ENCODE measurements at places on chromosomes 4 and X. TPM values are rescaled to one million over a fixed set of nuclear protein-coding genes. Genes with fewer than 3 reads are reported as not detected.

KIF4A gene
- 5.6 TPM for total RNA-seq

BEX5 gene
- not detected for total RNA-seq

NOX1 gene
- total RNA-seq = not detected

DRP2 gene
- 0.22 TPM for total RNA-seq

- no peak for DNase-seq
Measured at GRCh38 chr4:34000356-34000755, 2244.0 kb downstream of the ARAP2 start.

MFSD8 gene
- 21.8 TPM for total RNA-seq

NUDT11 gene
- 12.4 TPM for total RNA-seq

- peak; percentile 2 for DNase-seq
Measured at GRCh38 chrX:115940888-115941332, 229.6 kb upstream of the AGTR2 start.

DNA sequence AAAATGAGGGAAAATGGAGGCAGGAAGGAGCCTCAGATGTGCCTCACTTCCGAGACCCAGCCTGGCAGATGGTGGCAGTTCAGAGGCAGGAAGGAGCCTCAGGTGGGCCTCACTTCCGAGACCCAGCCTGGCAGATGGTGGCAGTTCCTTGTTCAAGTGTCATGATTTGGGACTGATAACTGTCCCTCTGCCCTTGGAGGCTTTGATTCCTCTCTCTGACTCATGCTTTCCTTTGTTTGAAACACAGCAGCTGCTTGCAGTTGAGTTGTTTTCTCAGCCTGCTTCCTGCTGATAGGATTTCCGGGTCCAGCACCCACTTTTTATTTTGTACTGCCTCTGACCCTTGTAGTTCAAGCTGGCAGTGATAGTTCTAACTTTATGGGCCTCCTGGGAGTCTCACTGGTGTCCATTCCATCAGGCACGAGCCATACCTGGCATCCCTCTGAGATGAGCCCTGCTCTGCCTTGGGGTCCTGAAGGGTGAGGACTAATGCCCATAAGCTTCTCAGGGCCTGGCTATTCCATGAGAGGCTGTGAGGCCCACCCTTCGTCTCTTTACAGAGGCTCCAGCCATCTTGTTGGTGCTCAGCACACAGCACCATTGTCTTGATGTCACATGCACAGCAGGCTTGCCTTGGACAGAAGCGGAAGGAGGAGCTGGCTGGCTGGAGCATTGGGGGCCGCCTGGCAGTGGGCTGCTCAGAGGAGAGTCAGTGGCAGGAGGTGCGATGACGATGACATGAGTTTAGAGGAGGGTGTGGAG lies 13.0 kb downstream of the RGS12 start:
- peak; percentile 77 for DNase-seq

DNA sequence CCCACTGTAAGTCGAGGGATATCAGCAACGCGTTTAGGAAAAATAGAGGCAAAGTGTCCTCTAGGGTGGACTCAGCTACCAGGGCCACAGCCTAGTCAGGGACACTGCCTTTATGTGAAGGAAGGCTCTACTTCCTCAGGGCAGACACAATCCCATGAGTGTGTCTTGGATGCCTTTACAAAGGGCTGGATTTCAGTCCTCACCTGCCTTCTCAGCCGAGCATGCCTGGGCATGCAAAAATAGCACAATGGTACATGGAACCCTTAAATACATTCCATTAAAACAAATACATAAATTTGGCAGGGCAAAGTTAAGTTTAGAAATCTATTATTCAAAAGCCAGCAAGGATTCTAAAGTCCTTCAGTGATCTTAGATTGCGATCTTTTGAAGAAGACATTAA lies 51.1 kb downstream of the DMD start:
- DNase-seq = no peak

POU3F4 gene
- not detected for total RNA-seq

DNA sequence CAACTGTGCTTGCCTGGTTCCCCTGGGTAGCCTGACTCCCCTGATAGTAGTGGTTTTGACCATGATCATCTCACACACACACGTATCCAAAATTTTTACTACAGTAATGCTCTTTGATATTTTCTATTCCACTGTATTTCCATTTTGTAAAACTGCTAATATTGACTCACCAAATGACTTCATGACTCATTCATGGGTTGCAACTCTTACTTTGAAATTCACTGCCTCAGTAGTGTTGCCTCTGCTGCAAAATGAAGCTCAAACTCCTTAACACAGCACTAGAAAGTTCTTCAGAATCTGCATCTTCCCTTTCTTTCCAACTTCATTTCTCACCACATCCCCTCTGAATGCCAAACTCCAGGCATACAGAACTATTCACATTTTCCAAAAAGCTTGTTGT lies 20.3 kb downstream of the QRFPR start:
- DNase-seq = peak; percentile 57

GRCh38 chrX:69538321-69538876 lies 34.3 kb downstream of the NALF2 start:
- peak; percentile 64 for DNase-seq

GPAT3 gene
- 1.7 TPM for total RNA-seq

GYG2 gene
- total RNA-seq = 0.43 TPM

DNA sequence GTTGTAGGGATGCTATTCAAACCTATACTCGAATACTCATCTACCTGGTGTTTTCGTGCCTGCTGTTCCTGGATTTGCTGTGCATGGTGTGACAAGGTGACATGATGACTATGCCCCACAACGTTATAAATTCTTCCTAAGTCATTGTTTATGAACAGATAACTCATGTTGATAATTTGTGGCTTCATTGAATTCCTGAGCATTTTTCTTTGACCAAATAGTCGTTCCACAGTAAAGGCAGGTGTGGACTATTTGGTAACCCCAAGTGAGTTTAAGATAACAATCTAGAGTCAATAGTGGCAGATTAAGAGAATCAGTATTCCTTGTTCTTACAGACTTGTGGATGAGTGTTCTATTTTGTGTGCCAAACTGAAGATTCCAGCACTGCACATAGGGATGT lies 59.9 kb downstream of the SNX25 start:
- DNase-seq = no peak

PALLD gene
- 17.9 TPM for total RNA-seq

GRCh38 chrX:150478496-150479492 lies 89.6 kb upstream of the MTM1 start:
- DNase-seq = no peak

DNA sequence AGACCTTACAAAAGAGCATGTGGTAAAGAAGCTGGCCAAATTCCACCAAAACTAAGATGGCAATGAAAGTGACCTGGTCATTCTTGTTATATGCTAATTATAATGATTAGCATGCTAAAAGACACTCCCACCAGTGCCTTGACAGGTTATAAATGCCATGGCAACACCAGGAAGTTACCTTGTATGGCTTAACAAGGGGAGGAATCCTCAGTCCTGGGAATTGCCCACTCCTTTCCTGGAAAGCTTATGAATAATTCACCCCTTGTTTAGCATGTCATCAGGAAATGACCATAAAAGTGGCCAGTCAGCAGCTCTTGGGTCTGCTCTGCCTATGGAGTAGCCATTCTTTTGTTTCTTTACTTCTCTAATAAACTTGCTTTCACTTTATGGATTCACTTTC lies 87.9 kb downstream of the UPRT start:
- no peak for DNase-seq

DNA sequence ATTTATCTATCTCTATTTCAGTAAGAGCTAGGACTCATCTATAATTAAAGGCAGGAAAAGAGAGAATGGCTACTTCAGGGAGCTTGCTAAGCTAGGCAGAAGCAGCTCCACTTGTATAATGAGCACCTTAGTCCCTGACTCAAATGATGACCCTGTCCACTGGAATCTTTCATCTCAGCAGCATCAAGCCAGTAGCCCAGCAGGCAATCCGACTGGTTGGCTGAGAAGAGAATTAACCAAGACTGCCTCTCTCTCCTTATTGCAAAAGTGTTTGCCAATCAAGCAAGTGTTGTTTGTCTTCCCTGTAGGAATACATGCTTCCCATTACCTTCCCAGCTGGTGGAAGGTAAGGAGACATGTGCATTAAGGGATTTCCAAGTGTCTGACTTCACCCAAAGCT lies 3.9 kb upstream of the SPOCK3 start:
- DNase-seq = no peak

GRCh38 chr4:189659287-189659686 lies 281.4 kb upstream of the FRG1 start:
- DNase-seq = no peak

DNA sequence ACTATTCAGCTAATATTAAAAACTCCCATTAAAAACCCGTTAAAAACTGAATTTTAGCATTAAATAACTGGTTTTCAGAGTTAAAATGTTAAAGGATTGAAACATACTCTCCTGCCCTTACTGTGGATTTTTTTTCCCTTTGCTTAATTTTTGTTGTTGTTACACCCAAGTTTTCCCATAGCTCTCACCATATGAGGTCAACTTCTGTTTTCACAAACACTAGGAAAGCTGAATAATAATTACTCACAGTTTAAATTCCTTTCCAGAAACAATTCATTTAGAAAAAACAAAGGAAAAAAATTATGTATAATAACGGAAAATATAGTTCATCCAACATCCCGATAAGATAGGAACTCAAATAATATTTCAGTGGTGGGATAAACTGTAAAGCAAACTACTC lies 129.0 kb downstream of the PPP3CA start:
- peak; percentile 50 for DNase-seq

- peak; percentile 53 for DNase-seq
Measured at GRCh38 chrX:39814391-39814790, 283.4 kb downstream of the BCOR start.

TECRL gene
- total RNA-seq = not detected

SPATA18 gene
- total RNA-seq = 14.3 TPM

- no peak for DNase-seq
Measured at GRCh38 chr4:189131118-189131517, 809.6 kb upstream of the FRG1 start.
